Stimulated activated CD8-positive, alpha-beta memory T cell treated with anti-CD3 and anti-CD28 coated beads, Interleukin-12 subunit alpha, Interleukin-12 subunit beta, amount 100 ng/mL, for 4 hours (primary cell): ENCODE measurements at places on chromosomes 7 and 10.

- DNase-seq = no peak
Measured at GRCh38 chr10:48461623-48462481, 143.0 kb downstream of the ARHGAP22 start.

DNA sequence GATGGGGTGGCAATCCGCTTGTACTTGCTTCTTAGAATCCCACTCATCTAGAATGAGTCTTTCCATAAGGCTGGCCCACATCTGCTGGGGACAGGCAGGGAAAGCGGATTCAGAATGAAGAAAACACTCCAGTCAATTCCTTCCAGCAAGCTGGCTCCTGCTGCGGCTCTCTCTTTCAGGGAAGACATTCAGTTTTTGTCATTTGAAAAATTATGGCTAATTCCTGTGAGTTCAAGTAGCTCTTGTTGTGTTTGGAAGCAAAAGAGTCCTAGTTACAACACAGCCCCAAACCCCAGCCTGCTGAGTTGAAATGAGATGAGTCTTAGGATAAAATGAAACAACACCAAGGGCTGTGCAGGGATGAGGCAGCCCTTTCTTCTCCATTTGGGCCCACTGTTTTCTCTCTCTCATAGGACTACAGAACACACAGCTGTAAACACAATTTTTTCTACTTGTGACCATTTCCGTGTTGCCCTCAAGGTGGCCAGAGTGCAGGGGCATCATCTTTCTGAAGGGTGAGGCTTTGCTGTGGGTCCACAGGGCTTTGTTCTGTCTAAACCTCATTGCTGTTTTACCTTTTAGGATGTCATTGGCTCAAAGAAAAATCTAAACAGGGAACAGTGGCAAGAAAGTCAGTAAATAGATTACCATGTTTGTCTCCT, 90.8 kb upstream of the EEPD1 start:
- no peak for DNase-seq

- DNase-seq = no peak
Measured at GRCh38 chr10:98006266-98006665, 24.2 kb downstream of the CRTAC1 start.

GRCh38 chr7:151505433-151505832, 14.3 kb downstream of the RHEB start:
- no peak for DNase-seq
